ENCODE measurements at places on chromosomes 4 and X. TPM values are rescaled to one million over a fixed set of nuclear protein-coding genes. Genes with fewer than 3 reads are reported as not detected.

DNA sequence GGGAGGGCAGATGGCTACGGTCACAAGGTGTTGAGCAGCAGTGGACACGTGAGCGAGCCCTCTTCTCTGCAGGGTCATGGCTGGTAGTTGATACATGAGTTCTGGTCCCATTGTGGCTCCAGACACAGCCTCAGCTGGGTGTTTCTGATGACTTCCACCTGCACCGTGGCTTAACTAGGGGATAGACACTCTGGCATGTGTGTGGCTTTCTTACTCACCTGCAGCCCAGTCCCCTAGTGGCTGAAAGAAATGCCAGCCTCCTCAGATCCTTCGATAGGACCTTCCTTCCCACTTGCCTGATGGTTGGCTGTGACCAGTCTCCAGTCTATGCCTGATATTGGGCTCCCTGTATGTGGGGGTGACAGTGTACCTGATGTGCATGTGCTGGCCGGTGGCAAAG, 5.0 kb downstream of the GPR78 start:
- H3K27ac ChIP-seq: no peak overlapping the region
- H3K4me3 ChIP-seq: no peak overlapping the region
- no peaks in the 10 kb centered on the region for H3K36me3 ChIP-seq

DNA sequence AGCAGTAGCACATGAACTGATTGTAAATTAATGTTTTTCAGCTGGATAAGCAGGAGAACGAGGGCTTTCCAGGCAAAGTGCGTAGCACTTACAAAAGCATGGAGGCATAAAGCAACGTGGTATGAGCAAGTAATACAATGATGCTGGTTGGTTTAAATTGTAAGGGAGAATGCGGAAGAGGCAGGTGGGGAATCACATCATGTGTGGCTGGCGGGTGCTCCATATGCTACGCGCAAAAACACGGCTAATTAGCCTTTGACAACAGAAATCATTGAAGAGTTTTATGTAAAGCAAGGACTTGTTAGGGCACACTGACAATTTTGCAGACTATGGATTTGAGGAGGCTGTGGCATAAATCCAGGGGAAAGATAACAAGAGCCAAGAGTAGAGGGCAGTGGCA, 14.6 kb downstream of the SYTL4 start:
- no peaks in the 10 kb centered on the region for H3K36me3 ChIP-seq
- DNase-seq: no peak
- H3K27me3 ChIP-seq: no peaks in the 10 kb centered on the region
- H3K27ac ChIP-seq: no peak overlapping the region
- H3K4me3 ChIP-seq: no peak overlapping the region

DNA sequence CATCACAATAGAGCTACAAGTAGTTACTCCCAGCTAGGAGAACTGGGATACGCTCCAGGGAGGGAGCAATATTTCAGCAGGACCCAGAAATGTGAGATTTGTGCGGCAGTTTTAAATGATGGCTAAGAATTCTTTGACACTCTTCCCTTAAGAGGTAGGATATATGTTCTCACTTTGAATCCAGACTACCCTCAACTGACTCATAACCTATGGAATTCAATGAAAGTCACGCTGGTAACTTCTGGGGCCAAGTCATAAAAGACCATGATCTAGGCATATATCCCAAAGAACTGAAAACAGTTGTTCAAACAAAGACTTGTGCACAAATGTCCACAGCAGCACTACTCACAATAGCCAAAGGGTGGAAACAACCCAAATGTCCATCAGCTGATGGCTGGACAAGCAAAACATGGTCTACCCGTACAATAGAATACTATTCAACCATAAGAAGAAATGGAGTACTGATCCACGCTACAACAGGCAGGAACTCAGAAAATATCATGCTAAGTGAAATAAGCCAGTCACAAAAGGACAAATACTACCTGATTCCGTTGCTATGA, 10.5 kb downstream of the CD99L2 start:
- no peaks in the 10 kb centered on the region for H3K27me3 ChIP-seq
- H3K4me1 ChIP-seq: no peaks in the 10 kb centered on the region
- no peak overlapping the region for H3K27ac ChIP-seq
- DNase-seq: no peak
- no peak overlapping the region for H3K4me3 ChIP-seq
- H3K36me3 ChIP-seq: no peaks in the 10 kb centered on the region

- no peaks in the 10 kb centered on the region for H3K27me3 ChIP-seq
- peak; percentile 60 for DNase-seq
- no peaks in the 10 kb centered on the region for H3K4me1 ChIP-seq
- H3K4me3 ChIP-seq: no peak overlapping the region
Observed at GRCh38 chr4:74117024-74117534, 18.1 kb upstream of the CXCL2 start.

DNA sequence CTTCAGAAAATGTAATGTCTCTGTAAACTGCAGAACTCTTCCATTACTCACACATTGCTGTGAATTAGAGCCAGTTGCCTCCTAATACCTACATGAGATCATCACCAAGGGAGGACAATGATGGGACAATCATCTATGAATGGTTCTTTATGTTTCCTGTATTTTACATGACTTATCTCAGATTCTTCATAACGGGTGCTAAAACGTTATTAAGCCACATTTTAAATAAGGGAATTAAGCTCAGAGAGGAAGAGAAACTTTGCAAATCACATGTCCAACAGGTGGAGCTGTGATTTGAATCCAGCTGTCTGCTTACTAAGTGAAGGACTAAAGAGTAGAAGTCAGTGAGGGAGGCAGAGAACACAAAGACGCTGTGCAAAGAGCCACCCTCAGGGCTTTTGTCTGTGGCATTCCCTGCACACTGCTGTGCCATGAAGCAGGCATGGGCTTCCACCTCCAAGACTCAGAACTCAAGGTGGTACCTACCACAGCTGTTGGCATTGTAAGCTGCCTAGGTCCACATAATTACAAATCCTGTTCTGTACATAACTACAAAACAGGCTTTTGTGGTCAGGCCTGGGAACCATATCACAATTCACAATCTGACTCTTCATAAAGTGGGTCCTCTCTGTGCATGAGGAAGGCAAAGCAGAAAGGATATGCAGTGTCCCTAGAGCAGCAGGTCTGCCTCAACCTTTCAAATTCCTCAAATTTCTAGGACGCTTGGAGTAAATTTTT, 12.8 kb downstream of the TBC1D9 start:
- no peak for DNase-seq
- no peaks in the 10 kb centered on the region for H3K4me1 ChIP-seq
- H3K27ac ChIP-seq: no peak overlapping the region
- no peaks in the 10 kb centered on the region for H3K27me3 ChIP-seq

CLIC2 gene
- total RNA-seq: 25.0 TPM

MAGEB1 gene
- not detected for total RNA-seq

DCAF12L2 gene
- 2.0 TPM for total RNA-seq

HS6ST2 gene
- total RNA-seq: 0.77 TPM
